ENCODE measurements at places on chromosomes 13 and 19.

- H3K36me3 ChIP-seq = no peaks in the 10 kb centered on the region
- H3K4me3 ChIP-seq = peak overlapping the region; percentile 48
- H3K27me3 ChIP-seq = no peaks in the 10 kb centered on the region
- DNase-seq = no peak
- peak overlapping the region; percentile 48 for H3K27ac ChIP-seq
Measured at GRCh38 chr19:3357992-3358688, 8.2 kb upstream of the NFIC start.

- H3K27ac ChIP-seq = no peak overlapping the region
- H3K27me3 ChIP-seq = no peaks in the 10 kb centered on the region
- no peak for DNase-seq
- H3K36me3 ChIP-seq = no peaks in the 10 kb centered on the region
- no peaks in the 10 kb centered on the region for H3K4me1 ChIP-seq
Measured at GRCh38 chr13:39484506-39485313, 118.3 kb downstream of the LHFPL6 start.

- peak overlapping the region; percentile 72 for H3K4me3 ChIP-seq
- peaks cover 14% of the 10 kb centered on the region for H3K4me1 ChIP-seq
- H3K27ac ChIP-seq = no peak overlapping the region
- no peaks in the 10 kb centered on the region for H3K36me3 ChIP-seq
- no peak for DNase-seq
- no peaks in the 10 kb centered on the region for H3K27me3 ChIP-seq
Measured at GRCh38 chr19:10422046-10422461, 1.7 kb downstream of the PDE4A start.

DNA sequence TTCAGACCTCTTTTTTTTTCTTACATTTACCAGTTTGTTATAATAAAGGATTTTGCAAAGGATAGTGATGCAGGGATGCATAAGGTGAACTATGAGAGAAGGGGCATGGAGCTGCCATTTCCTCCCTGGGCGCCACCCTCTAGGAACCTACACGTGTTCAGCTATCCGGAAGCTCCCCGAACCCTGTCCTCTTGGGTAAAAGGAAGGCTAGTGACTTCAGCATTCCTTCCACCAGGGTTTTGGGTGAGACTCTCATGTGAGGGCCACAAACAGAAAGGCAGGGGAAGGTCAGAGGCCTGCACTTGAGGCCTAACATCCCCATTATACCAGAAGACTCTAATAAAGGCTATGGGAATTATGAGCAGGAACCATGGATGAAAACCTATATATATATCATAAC is 57.3 kb downstream of the IFT88 start:
- no peak overlapping the region for H3K4me3 ChIP-seq
- DNase-seq = no peak
- H3K36me3 ChIP-seq = no peaks in the 10 kb centered on the region
- H3K27me3 ChIP-seq = no peaks in the 10 kb centered on the region
- H3K4me1 ChIP-seq = no peaks in the 10 kb centered on the region

DNA sequence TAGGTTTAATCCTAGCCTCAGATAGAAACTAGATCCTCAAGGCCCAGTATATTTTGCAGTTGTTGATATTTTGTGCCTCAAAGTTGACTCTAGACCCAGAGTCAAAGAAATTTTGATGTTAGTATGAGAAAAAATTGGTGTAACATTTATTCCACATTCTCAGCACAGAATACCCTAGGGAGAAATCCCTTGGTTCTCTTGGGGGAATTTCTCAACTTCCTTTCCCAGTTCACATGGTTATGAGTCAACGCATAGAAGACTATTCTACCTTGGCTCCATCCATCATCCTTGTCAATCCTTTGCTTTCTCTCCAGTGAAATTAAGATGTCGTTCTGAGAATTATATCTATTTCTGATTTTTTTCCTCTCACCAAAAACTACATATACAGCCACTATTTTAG is 145.3 kb downstream of the POSTN start:
- DNase-seq = no peak
- H3K27me3 ChIP-seq = no peaks in the 10 kb centered on the region
- no peak overlapping the region for H3K4me3 ChIP-seq

- no peaks in the 10 kb centered on the region for H3K4me1 ChIP-seq
- peaks cover 8% of the 10 kb centered on the region for H3K36me3 ChIP-seq
- DNase-seq = no peak
- H3K4me3 ChIP-seq = no peak overlapping the region
- H3K27me3 ChIP-seq = no peaks in the 10 kb centered on the region
- H3K27ac ChIP-seq = no peak overlapping the region
Measured at GRCh38 chr19:12629215-12629614, 18.5 kb downstream of the ZNF791 start.

GRCh38 chr13:80313668-80314256 is 27.2 kb downstream of the SPRY2 start:
- H3K27ac ChIP-seq = no peak overlapping the region
- peaks cover 8% of the 10 kb centered on the region for H3K4me1 ChIP-seq
- no peaks in the 10 kb centered on the region for H3K27me3 ChIP-seq
- H3K36me3 ChIP-seq = no peaks in the 10 kb centered on the region

- no peak overlapping the region for H3K4me3 ChIP-seq
- no peaks in the 10 kb centered on the region for H3K36me3 ChIP-seq
- no peak overlapping the region for H3K27ac ChIP-seq
- H3K27me3 ChIP-seq = no peaks in the 10 kb centered on the region
- no peak for DNase-seq
- no peaks in the 10 kb centered on the region for H3K4me1 ChIP-seq
Measured at GRCh38 chr13:99272481-99272880, 14.3 kb upstream of the GPR18 start.

DNA sequence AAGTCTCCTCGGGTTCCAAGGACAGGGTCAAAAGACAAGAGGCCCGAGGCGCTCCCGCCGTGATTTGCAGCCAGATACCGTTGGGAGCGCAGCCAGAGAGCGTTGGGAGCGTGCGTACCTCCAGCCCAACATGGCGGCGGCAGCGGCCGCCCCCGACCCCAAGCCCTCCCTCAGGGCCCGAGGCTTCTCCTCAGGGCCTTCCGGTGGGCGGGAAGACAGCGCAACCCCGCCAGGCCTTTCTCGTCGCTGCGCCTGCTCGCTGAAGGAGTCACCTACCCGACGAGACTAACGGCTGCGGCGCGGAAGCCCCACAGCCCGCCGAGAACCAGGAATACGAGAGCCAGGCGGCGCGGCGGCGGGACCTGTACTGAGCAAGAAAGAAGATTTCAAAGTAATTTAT is 3.2 kb upstream of the ZNF850 start:
- no peaks in the 10 kb centered on the region for H3K27me3 ChIP-seq
- no peak for DNase-seq
- H3K27ac ChIP-seq = no peak overlapping the region
- no peaks in the 10 kb centered on the region for H3K4me1 ChIP-seq
- H3K36me3 ChIP-seq = no peaks in the 10 kb centered on the region
- no peak overlapping the region for H3K4me3 ChIP-seq

- DNase-seq = no peak
- no peaks in the 10 kb centered on the region for H3K27me3 ChIP-seq
- H3K4me3 ChIP-seq = no peak overlapping the region
- H3K4me1 ChIP-seq = no peaks in the 10 kb centered on the region
Measured at GRCh38 chr13:33003458-33004019, 12.7 kb upstream of the KL start.

- H3K4me3 ChIP-seq = no peak overlapping the region
- DNase-seq = no peak
- no peaks in the 10 kb centered on the region for H3K36me3 ChIP-seq
- no peaks in the 10 kb centered on the region for H3K27me3 ChIP-seq
Measured at GRCh38 chr19:12784871-12785430, 6.3 kb upstream of the JUNB start.

DNA sequence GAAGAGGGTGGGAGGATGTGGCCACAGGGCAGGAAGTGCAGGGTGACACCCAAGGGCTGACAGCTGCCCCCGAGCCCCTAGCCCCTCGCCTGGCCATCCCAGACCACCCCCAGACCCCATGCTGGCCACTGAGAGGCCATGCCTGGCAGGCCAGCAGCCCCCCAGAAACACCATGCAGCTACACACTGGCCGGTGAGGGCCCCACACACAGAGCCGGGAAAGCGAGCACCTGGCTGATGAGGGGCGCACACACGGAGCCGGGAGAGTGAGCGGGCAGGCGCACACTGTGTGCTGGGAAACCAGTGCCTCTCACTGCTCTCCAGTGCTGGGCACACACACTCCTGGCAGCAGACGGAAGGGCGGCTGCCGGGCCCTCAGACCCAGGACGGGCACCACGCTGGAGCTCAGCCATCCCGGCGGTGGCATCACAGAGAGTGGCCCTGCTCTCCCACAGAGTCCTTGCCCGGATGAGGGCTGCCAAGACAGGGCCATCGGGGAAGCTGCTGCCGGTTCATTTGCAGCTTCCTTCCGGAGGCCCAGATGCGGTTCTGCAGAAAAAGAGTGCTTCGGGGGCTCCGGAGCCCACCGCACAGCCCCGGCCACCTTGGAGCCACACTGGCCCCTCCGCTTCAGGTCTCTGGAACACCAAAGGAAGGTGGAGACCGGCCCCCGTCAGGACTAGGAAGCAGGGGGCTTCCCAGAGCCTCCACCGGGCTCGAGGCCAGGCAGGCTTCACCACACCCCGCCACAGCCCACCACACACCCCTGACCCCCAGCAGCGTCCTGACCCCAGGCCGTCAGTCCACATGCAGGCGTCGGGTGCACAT is 76.4 kb downstream of the SPACA7 start:
- no peaks in the 10 kb centered on the region for H3K36me3 ChIP-seq
- no peak overlapping the region for H3K4me3 ChIP-seq
- no peak overlapping the region for H3K27ac ChIP-seq
- H3K27me3 ChIP-seq = no peaks in the 10 kb centered on the region
- no peaks in the 10 kb centered on the region for H3K4me1 ChIP-seq
- DNase-seq = no peak

DNA sequence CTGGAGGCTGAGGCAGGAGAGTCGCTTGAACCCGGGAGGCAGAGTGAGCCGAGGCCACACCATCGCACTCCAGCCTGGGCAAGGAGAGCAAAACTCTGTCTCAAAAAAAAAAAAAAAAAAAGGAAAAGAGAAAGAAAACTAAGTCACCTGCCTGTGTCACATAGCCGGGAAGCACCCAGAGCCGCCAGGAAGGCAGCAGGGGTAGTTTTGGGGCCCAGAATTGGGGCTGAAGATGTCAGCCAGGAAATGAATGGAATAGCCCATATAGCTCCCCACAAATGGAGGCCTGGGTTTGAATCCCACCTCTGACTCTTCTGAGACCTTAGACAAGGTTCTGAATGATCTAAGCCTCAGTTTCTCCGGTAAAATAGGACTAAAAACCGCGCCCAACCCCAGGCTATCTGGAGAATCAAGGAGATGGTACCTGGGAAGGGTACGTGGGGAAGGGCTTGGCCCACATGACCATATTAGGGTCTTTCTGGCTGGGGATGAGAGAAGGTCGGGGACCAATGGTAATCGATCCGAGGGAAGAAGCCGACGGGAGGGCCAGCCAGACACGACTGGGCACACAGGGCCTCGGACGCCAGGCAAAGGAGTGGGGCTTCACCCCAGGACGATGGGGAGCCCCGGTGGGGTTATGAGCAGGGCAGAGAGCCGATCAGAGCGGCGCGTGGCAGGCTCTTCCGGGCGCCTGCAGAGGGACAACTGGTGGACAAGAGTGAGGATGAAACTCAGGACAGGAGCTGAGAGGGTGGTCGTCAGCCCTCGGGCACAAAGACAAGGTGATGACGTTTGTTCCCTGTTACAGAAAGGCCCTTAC is 14.4 kb downstream of the CCDC124 start:
- H3K27ac ChIP-seq = peak overlapping the region; percentile 40
- no peak for DNase-seq
- no peaks in the 10 kb centered on the region for H3K27me3 ChIP-seq
- H3K4me1 ChIP-seq = peaks cover 19% of the 10 kb centered on the region

DNA sequence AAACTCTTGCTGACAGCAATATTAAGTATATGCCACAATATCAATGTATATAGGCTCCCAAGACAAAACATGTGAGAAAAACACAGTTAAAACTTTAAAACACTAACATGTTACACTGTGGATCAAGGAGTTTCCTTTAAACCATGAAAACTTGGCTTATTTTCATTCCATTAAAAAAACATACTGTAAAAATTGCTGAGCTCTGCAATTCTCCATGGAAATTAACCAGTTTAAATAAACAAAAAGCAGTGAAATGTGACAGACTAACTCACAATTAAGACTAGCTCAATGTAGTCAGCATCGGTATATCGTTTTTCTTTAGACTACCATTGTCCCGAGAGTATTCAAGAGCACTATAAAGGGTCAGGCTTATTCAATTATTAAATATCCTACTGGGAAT is 930.5 kb upstream of the SLITRK1 start:
- H3K36me3 ChIP-seq = no peaks in the 10 kb centered on the region
- H3K4me1 ChIP-seq = no peaks in the 10 kb centered on the region
- H3K27me3 ChIP-seq = no peaks in the 10 kb centered on the region
- DNase-seq = no peak
- H3K27ac ChIP-seq = no peak overlapping the region

- H3K27me3 ChIP-seq = no peaks in the 10 kb centered on the region
- no peak for DNase-seq
- H3K36me3 ChIP-seq = no peaks in the 10 kb centered on the region
- H3K27ac ChIP-seq = no peak overlapping the region
- no peak overlapping the region for H3K4me3 ChIP-seq
Measured at GRCh38 chr13:48320891-48321510, 17.4 kb downstream of the RB1 start.

DNA sequence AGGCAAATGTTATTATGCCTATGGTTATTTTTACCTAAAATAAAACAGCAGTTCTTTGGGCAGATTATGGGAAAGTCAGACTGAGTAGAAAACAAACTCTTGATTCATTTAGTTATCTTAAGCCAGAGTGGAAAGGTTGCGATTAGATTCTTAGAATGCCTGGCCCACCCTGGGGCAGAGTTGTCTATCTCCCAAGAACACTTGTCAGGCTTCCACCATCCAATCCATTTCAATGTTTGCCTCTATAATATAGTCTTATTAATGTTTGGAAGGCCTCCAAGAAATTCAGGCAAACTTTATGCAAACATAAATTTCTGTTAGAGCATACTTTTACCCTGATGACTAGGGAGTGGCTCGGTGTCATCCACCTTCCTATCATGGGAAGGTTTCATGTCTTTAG is 207.0 kb downstream of the SLITRK6 start:
- H3K27me3 ChIP-seq = no peaks in the 10 kb centered on the region
- no peaks in the 10 kb centered on the region for H3K4me1 ChIP-seq
- DNase-seq = no peak
- no peak overlapping the region for H3K27ac ChIP-seq

DNA sequence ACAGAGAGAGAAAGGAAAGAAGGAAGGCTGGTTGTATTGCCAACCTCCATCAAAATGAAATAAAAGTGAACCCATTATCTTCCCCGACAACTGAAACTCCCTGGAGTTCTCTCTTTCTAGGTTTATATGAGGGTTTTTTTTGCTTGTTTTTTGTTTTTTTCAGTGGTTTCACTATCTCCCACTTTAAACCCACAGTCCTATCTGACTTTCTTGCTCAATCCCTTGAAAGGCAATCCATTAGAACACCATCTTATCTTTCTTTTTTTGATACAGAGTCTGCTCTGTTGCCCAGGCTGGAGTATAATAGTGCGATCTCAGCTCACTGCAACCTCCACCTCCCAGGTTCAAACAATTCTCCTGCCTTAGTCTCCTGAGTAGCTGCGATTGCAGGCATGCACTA is 158.0 kb upstream of the MIR17HG start:
- H3K4me3 ChIP-seq = no peak overlapping the region
- no peak for DNase-seq
- no peak overlapping the region for H3K27ac ChIP-seq
- no peaks in the 10 kb centered on the region for H3K36me3 ChIP-seq
- no peaks in the 10 kb centered on the region for H3K27me3 ChIP-seq
- no peaks in the 10 kb centered on the region for H3K4me1 ChIP-seq

GRCh38 chr19:4120559-4121272 is 3.2 kb downstream of the MAP2K2 start:
- peaks cover 12% of the 10 kb centered on the region for H3K4me1 ChIP-seq
- H3K4me3 ChIP-seq = no peak overlapping the region
- no peaks in the 10 kb centered on the region for H3K36me3 ChIP-seq
- no peaks in the 10 kb centered on the region for H3K27me3 ChIP-seq
